ENCODE measurements at places on chromosomes 1 and 21.

- no peak for DNase-seq
Measured at GRCh38 chr1:39321979-39322378, 117.5 kb downstream of the MACF1 start.

DNA sequence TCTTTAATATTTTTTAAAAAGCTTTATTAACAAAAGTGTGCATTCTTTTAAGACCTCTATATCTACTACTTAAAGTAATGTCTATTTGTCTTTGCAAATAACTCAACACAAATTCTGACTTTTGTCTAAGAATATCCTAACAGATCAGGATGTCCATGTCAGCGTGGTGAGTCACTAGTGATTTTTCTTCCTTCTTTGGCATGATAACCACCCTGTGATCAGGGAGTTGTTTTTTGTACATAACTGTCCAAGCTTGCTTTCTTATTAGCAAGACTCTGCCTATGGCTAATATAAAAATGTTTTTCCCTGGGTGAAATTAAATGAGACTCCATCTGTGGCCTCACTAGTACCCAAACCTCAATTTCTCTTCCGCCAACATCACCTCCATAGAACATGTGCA is 688.9 kb upstream of the ADGRL2 start:
- DNase-seq: no peak

- DNase-seq: no peak
Measured at GRCh38 chr1:66172272-66172671, 361.7 kb upstream of the SGIP1 start.

DNA sequence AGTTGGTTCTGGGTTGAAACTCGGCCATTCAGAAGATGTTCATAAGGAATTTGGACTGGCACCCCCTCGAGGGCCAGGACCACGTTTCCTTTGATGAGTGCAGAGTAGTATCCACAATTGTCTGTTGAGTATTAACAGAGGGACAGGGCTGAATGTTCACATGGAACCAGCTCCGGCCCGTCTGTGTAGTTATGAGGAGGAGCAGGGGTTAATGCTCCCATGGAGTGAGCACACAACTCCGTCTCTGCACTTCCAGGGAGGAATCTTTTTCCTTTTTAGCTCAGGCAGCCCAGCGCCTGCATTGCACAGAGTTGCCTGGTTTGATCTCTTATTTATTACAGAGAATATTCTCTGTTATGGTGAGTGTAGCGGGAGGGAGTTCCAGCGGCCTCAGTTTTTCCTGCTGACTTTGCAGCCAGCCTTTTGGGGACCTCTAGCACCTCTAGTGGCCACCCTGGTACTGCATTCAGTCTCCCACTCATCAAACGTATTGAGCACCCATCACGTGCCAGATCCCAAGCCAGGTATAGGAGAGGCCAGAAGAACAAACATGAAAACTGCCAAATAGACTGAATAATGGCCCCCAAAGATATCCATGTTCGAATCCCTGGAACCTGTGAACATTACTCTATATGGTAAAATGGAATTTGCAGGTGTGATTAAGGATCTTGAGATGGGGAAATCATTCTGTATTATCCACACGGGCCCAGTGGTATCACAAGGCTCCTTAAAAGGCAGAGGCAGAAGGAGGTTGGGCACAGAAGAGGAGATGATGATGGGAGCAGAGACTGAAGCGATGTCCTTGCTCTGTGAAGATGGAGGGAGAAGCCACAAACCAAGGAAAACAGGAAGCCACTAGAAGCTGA is 167.7 kb upstream of the CSF3R start:
- peak; percentile 67 for DNase-seq

DNA sequence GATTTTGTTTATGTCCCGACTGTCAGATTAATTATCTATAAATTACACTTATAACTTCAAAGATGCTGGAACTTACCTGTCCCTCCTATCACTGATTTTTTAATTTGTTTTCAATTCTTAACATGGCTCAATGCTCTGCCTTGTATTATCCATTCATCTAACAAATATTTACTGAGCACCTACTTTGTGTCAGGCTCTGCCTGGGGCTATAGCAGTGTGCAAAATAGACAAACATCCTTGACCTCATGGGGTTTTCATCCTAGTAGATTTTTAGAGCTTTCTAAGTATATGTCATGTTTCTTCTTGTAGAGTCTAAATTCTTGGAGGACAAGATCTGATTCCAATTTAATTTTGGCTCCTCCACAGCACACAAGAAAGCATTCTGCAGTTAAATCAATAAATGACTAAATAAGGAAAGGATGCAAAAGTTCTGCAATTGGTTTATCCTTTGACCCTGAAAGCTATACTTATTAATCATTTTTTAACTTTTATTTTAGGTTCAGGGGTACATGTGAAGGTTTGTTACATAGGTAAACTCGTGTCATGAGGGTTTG is 10.8 kb upstream of the SMYD2 start:
- no peak for DNase-seq

DNA sequence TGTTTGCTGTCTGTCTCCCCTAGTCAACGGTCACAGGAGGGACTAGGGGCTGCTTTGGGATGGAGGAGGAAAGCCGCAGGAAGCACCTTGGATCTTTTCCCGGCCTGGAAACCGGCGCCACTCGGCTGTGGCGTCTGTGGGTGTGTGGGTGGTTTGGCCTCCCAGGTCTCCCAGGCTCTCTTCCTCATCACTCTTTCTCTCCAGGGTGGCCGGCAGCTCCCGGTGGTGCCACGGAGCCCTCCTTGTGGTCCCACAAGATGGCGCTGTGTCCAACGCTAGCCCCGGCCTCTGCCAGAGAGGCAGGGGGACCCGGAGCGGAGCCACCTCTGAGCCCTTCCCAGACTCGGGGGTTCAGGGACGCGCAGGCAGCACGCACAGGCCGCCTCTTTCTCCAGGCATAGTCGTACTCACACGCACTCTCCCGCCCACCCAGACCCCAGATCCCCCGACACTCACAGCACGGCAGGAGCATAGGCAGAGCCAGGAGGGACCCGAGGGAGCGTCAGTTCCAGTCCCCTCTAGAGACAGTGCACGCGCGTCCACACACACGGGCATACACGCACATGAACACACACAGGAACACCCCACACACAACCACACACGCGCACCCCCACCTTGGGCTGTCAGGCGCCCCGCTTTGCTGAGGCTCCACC is 31.2 kb downstream of the CDCP2 start:
- peak; percentile 59 for DNase-seq

- DNase-seq: no peak
Measured at GRCh38 chr1:98314601-98315000, 346.9 kb upstream of the SNX7 start.

GRCh38 chr1:235295902-235296350 is 32.1 kb downstream of the ARID4B start:
- DNase-seq: no peak

- DNase-seq: no peak
Measured at GRCh38 chr1:76892675-76893074, 25.4 kb downstream of the ST6GALNAC5 start.

DNA sequence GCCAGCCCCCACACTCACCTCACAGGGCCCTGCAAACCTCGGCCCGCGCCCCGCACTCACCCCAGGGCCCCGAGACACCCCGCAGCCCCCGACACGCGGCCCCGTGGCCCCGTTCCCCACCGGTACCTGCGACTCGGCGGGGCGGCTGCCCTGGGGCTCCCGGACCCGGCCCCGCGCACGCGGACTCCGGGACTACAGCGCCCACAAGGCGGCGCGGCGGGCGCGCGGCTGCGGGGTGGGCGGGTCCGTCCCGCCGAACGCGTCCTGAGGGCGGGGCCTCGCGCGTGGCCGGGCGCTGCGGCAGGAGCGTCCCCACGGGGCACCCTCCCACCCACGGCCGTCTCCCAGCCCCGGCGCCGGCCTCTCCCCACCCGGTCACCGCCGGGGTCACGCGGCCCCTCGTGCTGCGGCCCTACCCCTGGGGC is at the start of gene SLC19A1:
SLC19A1 (minus strand) TSS at position 199 of the 425 bp plus-strand sequence. CDS start 4,481 bp downstream, outside the sequence.
- DNase-seq: peak; percentile 78

GRCh38 chr1:224624432-224624831 is 8.3 kb downstream of the CNIH3 start:
- DNase-seq: no peak

GRCh38 chr1:237556911-237557310 is 333.8 kb downstream of the ZP4 start:
- no peak for DNase-seq

DNA sequence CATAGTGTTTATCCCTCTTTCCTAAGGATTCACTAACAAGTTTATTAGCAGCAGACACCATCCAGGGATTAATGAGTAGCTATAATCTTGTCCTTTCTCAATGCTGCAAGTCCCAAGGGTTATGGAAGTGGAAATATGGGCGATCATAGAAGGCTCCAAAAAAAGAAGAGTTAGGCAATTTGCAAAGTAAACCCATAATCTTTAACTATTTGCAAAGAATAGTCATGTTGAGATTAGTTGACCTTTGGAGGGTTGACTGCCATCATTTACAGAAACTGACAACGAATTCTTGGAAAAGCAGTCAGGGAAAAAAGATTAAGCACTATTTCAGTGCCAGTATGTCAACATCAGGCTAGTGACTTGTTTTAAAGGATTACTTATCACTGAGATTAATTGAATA is 169.9 kb downstream of the KCNT2 start:
- DNase-seq: no peak

- DNase-seq: no peak
Measured at GRCh38 chr1:175071276-175071943, 3.8 kb downstream of the TNN start.

GRCh38 chr21:36489776-36490165 is 9.8 kb upstream of the CLDN14 start:
- DNase-seq: no peak

GRCh38 chr1:156295391-156295947 is at the start of gene GLMP:
TSS of gene GLMP (minus strand) at chr1:156295679. CDS start at chr1:156295645, 34 bp downstream.
- peak; percentile 55 for DNase-seq

- no peak for DNase-seq
Measured at GRCh38 chr1:84006591-84006990, 7.7 kb upstream of the TTLL7 start.

DNA sequence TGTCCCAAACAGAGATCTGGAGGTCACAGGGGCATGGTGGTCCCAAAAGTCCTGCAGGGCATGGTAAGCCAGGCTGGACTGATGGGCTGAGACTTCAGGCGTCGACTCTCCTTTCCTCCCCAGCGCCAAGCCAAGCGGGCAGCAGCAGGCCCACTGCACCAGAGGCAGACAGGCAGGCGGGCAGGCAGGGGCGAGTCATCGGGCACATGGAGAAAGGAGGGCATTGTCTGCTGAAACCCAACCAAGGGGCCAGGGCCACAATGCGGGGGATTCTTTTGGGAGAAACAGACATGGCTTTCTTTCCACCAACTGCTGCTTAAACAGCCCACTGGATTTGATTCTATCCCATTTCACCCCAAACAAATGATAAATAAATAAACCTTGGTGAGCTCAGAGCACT is 46.2 kb downstream of the TRABD2B start:
- DNase-seq: no peak

DNA sequence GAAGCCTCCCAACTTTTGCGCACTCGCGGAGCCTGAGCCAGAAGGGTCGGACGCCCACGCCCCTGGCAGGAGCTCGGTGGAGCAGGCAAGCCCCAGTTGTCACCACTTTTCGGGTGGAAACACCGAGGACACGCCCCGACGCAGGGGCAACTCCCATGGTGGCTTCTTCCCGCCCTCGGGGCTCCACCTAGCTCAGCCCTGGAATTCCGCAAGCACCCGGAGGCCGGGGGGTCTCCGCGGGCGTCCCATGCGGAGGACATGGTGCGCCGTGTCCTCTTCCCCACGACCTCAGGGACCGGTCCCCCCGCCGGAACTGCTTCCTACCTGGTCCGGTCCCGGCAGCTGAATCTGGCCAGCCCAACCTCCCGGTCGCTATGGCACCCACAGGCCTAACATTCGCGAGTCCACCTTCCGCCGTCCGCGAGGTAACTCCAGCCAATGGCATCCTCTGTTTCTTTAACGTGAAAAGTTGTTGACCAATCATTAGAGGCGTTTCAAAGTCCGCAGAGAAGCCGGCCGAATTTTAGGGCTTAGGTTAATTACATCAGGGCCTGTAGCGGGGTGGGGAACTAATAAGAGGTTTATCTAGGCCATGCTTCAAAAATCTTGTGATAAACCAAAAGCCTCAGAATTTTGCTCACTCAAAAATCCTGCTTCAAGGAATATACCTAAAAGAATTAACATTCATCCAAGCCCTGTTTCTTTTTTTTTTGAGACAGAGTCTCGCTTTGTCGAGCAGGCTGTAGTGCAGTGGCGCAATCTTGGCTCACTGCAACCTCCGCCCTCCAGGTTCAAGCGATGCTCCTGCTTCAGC is at the start of gene STPG1:
STPG1 (minus strand) TSS at position 433 of the 814 bp plus-strand sequence. CDS start 12,394 bp downstream, outside the sequence.
- DNase-seq: peak; percentile 78

DNA sequence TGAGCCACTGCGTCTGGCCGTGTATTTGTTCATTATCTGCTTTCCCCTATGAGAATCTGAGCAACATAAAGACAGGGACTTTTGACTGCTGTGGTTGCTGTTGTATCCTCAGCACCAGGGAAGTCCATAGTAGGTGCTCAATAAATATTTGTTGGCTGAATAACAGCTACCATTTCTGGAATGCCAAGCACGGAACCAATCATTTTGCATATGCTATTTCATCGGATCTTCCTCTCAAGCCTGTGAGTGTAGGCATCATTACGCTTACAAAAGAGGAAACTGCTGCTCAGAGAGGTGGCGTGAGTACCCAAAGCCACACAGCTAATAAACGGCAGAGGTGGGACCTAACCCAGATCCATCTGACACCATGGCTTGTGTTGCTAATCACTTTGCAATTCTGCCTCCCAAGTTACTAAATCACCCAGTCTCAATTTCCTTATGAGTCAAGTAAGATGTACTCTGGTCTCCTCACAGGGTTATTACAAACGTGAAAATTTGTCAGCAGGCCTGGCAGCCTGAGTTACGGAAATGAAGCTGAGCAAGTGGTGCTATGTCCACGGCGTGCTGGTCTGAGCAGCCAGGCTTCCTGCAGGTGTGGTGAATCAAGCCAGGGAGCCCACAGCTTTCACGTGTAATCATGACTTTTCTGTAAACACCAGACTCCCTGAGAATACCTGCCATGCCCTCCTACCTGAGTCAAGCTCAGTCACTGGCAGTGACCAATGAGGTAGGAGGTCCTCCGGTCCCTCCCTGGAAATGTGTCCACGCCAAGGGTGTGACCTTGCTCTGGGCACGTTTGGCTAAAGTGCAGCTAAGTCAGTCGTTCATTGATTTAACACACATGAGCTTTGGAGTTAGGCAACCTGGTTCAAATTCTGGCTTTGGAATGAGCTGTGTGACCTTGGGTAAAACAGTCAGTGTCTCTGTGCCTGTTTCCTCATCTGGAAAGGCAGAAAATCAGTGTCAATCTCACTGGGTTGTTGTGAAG is 4.8 kb upstream of the RHCE start:
- no peak for DNase-seq

DNA sequence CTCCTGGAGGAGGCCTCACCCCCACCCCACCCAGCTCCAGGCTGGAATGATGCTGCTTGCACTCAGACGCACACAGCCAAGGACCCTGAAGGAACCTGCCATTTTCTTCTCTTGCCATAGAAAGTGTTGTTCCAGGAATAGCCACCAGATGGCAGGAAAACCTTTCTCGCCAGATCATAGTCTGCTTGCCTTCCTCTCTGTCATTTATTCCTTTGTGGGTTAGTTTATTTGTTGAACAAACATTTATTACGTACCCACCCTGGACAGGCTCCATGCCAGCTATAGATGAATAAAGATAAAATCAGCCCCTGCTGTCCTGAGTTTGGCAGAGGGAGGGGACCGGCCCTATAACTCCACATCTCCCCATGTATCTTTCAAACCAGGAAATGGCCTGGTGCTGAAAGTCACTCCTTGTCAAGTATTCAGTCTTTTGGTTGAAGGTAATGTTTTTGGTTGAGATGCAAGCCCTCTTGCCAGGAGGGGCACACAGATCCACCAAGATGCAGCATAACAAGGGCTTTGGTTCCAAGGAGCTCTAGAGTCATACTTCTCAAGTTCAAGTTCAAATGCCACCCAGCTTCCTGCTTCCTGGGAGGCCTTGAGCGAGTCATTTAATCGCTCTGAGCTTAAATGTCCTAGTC is 7.0 kb upstream of the KCNC4 start:
- DNase-seq: peak; percentile 64

- DNase-seq: no peak
Measured at GRCh38 chr1:206770531-206771337, at the start of gene IL19. TSS of gene IL19 (plus strand) at chr1:206770773. CDS start at chr1:206836663, 65,890 bp downstream.
